ENCODE measurements at places on chromosomes 13 and 19.
A peak's percentile ranks its signal among the peaks of the same experiment; 100 is the strongest.

DNA sequence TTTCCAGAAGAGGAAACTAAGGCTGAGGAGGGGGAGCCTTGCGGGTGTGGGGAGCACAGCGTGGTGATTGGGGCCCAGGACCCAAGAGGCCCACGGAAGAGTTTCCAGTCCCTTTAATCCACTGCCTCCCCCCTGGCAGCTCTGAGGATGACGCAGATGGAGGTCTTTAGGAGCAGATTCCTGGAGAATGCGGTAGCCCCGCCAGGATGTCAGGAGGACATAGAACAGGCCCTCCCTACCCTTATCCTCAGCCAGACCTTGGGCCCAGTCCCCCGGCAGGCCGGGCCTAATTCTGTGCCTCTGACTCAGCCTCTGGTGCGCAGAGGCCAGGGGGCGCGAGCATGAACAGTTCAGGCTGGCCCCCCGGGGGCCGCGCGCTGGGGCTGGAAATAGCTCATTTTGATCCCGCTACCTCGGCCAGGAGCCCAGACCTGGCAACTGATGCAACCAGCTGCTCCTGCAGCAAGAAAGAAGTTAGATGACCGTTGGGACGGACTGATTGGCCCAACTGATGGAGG lies 461 bp upstream of the HSPB6 start:
- peak; percentile 88 for DNase-seq

- no peak for DNase-seq
Measured at GRCh38 chr13:109160887-109161669, 531.7 kb downstream of the MYO16 start.

- DNase-seq: peak; percentile 39
Measured at GRCh38 chr13:42396901-42397655, 125.1 kb downstream of the AKAP11 start.

- DNase-seq: no peak
Measured at GRCh38 chr19:41546386-41546789, 29.6 kb upstream of the CEACAM21 start.

GRCh38 chr13:23159205-23159759 lies 21.5 kb upstream of the SGCG start:
- peak; percentile 3 for DNase-seq

GRCh38 chr13:75800545-75800944 lies 164.4 kb downstream of the LMO7 start:
- no peak for DNase-seq

DNA sequence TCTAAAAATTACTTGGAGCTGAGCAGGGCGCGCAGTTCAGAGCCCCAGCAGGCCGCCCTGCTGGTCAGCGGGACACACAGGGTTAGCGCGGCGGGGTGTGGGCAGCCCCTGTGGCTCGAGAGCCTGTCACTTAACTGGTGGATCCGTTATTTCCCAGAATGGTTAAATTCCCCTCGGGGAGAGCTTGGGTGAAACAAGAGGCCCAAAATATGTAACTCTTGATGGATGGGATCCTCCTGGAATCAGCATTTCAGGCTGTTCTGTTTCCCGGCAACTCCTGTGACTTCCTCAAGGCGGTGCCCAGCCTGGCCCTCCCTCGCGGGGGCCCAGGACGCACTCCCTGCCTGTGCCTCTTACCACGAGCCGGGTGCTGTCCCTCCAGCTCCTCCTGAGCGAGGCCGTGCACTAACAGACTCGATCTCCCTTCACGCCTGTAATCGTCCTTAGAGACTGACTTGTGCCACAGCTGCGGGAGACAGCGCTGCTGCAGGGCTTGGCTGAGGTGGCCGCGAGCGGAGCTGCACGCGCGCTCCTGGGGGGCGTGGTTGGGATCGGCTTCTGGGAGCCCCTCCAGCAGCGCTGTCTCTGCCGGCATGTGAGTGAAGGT lies 9.7 kb downstream of the PTBP1 start:
- DNase-seq: no peak

GRCh38 chr19:7739801-7740681 lies 7.3 kb downstream of the CD209 start:
- no peak for DNase-seq
